AG10803 (cell line): ENCODE measurements at places on chromosomes 7 and 10.
A peak's percentile ranks its signal among the peaks of the same experiment; 100 is the strongest.

DNA sequence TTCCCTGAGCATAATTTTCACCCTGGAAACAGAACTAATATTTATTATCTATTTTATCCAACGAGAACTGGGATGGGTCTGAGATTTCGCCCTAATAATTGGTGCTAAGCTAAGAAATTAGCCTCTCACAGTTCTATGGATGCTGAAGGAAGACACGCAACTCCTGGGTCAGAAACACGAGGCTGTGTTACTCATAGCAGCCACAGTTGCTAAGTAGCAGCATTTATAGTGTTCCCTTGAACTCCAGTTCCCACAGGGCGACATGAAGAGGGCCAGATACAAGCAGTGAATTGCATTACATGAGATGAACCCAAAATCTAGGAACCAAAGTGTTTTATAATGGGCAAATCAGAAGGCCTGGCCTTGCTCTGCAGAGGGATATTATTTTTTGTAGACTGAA is 109.8 kb upstream of the AGR3 start:
- no peak for DNase-seq

DNA sequence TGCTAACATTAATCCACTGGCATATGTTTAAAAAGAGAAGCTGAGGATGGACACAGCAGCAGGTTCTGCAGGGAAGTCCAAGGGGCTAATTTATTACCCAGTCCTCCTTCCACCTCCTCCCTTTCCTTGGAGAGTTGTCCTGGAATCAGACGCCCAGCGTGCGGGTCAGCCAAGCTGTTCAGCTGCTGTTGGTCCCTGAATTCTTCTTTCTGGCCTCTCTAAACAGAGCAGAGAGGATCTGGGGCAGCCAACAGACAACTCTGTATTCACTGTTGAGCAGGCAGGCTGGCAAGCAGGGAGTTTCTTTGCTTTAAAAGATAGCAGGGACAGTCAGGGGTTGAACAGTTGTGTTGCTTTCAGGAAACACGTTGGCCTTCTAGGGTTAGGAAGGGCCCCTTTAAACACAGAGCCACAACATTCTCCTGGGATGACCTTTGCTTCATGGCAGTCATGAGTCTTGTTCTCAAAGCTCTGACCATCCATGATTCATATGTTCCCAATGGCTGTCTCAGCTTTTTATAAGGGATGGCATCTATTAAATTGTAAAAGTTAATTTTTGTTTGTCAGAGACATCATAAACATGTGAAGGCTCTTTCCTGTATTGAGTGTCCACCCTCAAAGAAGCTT is 217.0 kb downstream of the CREB5 start:
- DNase-seq, result peak; percentile 40

DNA sequence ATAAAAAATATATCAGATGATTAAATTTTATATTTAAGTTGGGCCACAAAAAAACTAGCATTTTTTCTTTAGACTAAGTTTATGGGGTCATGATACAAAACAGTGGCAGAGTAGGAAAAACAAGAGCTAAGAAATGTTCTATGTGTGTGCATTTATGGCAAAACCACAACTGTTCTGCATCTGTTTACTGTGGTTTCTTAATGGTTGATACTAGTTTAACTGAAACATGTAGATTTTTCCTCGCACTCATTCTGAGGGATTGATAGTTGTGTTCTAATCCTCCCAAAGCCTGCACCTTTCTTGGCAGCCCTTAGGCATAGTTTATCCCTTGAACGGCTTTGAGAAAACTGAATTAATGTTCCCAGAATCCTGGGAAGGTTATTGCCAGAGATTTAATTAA is 66.6 kb upstream of the PHYHIPL start:
- DNase-seq, result no peak

GRCh38 chr10:4303045-4303444 is 518.0 kb upstream of the KLF6 start:
- DNase-seq, result peak; percentile 1

GRCh38 chr7:157538321-157538720 is 201.5 kb downstream of the DNAJB6 start:
- DNase-seq, result no peak

DNA sequence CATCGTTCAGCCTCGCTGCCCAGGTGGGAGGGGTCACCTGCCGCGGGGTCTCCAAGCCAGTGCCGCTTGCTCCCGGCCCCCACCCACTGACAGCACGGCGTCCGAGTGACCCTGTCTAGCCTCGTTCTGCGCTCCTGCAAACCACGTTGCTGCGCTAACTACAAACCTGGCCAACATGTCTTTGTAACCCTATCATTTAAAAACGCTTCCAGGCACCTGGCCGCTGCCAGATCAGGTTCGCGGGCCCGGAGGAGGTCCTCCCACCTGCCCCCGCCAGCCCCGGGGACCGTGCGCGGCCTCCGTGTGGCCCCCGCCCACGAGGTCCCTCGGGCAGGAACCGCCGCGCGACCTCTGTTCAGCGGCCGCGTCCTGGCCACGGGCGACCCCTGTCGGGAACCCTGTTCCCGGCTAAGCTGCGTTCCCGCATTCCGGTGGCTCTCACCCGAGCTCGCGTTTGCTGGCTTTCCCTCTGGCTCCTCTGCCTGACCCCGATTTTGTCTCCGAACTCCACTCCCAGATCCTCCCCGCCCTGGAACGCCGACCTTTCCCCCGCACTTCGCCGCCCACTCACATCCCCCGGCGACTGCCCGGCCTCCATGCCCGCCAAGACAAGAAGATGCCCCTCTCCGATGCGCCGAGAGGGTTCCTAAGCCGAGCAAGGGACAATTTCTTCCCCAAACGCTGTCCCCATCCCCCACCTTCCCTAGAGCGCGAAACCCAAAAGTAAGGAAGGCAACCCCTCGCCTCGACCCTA is 2.4 kb downstream of the SFMBT2 start:
- no peak for DNase-seq

- peak; percentile 39 for DNase-seq
Observed at GRCh38 chr7:29946428-29947186, 43.0 kb downstream of the SCRN1 start.

GRCh38 chr7:106231856-106232490 is 52.8 kb downstream of the NAMPT start:
- DNase-seq, result no peak

GRCh38 chr7:139075871-139076686 is 33.4 kb downstream of the ZC3HAV1 start:
- no peak for DNase-seq

- DNase-seq, result no peak
Observed at GRCh38 chr7:80830584-80831285, 88.1 kb downstream of the SEMA3C start.

- no peak for DNase-seq
Observed at GRCh38 chr10:46091080-46091827, 45.2 kb upstream of the MSMB start.

GRCh38 chr7:16999541-17000267 is 117.9 kb upstream of the AGR3 start:
- no peak for DNase-seq
